ENCODE measurements at places on chromosomes 5 and 9. TPM values are rescaled to one million over a fixed set of nuclear protein-coding genes. Genes with fewer than 3 reads are reported as not detected.

SLCO6A1 gene
- not detected for total RNA-seq

PTGDS gene
- total RNA-seq: 18.4 TPM

DNA sequence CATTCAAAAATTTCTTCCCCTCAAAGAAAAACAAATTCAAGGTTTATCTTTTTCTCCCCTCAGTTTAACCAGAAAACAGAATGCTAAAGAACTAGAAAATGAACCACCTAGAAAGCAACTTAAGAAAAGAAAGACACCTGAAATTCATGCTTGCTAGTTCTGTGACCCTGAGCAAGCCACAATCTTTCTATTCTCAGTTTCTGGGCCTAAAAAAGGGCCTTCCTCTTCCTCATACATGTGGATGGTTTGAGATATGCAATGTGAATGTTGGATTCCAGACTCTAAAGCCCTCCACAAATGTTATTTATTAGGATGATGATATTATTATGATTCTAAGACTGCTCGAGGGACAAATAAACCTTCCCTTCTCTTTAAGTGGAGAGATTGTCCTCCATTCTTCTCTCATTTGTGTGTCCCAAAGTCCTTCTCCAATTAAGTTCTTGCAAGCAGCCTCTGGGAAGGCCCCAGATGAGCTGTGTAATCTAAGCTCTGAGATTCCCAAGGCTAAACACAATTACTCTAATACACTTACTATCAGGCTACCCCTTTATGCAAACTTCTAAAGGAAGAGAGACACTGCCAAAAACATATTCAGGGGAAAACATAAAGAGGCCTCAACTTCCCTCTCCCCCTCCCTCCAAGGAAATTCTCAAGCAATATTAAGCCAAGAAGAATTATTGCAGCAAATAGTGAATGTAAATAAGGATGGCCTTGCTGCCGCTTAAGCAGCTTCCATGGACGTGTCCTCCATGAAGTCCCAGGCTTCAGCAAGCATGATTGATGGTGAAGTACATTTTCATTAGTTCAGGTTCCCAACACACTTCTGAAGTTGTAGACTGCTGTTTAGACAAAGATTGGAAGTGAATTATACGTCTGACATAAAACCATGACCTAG is 80.2 kb downstream of the PRKACG start:
- no peak for ATAC-seq

HRH2 gene
- total RNA-seq: 0.76 TPM

GRCh38 chr9:88534456-88535225 is at the start of gene NXNL2:
TSS of gene NXNL2 (plus strand) at chr9:88535178. CDS start at chr9:88535435, 257 bp downstream.
- ATAC-seq: peak; percentile 88

SLC34A1 gene
- 0.60 TPM for total RNA-seq

PCDHAC2 gene
- total RNA-seq: 0.24 TPM

- ATAC-seq: no peak
These were observed 12.7 kb downstream of the PTGES start for GRCh38 chr9:129740174-129740573.

DNA sequence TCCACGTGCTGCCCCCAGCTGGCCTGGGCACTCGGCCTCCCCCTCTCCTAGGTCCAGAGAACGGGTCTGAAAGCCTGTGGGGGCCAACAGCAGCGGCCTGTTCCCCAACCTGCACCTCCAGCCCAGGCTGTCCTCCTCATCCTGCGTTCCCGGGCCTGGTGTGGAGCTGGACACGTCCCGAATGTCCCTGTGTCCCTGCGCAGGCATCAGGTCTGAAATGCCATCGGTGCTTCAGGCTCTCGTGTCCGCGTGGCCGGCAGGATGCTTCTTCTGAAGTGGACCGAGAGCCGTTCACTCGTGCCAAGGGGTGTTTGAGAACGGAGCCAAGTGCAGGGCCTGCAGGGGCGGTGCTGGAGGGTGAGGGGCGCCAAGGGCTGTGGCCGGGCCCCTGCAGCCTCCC is 24.7 kb upstream of the UBAC1 start:
- ATAC-seq: no peak

TPPP gene
- total RNA-seq: 3.3 TPM

GRCh38 chr5:14464096-14464495 is 117.5 kb upstream of the OTULINL start:
- ATAC-seq: no peak

GRCh38 chr5:156595132-156595787 is 254.8 kb upstream of the PPP1R2B start:
- ATAC-seq: no peak

- ATAC-seq: peak; percentile 77
These were observed 36.6 kb upstream of the SPTLC1 start for GRCh38 chr9:92151691-92152393.

LCN10 gene
- 1.3 TPM for total RNA-seq

GRCh38 chr5:889075-889710 is 3.4 kb downstream of the BRD9 start:
- no peak for ATAC-seq

- no peak for ATAC-seq
These were observed 661.2 kb upstream of the SEMA6A start for GRCh38 chr5:117235786-117236185.
